Uterus (tissue), 4 donors: ENCODE measurements at places on chromosomes 11 and 22. TPM values are rescaled to one million over a fixed set of nuclear protein-coding genes. Genes with fewer than 3 reads are reported as not detected.

The FXYD2 gene
- total RNA-seq: 7.9 TPM

The APOA5 gene
- not detected for total RNA-seq

The OLFML1 gene
- total RNA-seq: 19.0 TPM

The NPAT gene
- 15.4 TPM for total RNA-seq

DNA sequence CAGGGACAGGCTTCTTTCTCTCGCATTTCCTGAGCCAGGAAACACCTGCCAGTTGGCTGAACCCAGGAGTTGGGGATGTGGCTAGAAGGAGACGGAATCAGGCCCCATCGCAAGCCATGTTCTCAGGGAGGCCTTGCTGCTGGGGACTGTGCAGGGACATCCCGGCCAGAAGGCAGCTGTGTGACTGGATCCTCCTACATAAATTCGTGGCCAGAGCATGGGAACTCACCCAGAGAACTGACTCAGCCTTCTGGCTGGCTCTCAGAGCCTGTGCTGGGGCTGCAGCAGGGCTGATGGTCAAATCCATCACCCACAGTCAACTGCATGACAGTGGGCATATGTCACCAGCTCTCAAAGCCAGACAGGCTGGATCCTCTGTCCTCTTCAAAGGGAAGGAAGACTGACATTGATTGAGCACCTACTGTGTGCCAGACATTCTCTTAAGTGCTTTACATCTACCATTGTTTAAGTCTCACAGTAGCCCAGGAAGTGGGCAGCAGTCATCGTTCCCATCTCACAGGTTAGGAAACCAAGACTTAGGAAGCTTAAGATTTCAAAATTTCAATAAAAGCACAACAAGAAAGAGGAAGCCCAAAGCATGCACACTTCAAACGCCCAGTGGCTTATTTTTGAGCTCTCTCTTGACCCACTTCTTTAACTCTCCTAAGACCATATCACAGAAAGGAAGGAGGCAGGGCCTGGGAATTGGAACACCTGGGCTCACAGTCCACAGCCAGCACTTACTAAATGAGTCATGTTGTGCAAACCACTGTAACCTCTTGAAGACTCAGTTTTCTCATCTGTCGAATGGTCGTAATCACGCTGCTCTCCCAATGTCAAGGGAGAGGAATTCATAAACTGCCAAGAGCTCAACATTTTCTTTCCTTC is 30.9 kb upstream of the CACNG2 start:
- no peak for DNase-seq

DNA sequence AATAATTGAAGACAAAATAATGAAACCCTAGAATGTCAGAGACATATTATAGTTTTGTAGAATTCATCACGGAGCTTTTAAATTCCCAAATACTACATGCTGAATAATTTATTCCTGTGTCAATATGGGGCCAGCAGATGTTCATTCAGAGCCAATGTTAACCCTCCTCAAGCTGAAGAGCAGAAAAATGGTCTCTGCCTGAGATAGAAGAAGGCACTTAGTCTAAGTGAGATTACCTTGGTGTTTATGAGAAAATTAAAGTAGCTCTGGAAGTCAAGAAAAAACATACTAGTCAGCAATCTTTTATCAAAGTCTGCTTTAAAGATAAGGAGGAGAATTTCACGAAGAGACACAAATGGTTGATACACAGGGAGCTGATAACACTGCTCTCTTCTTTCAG is 328.2 kb downstream of the TTC28 start:
- DNase-seq: no peak

DNA sequence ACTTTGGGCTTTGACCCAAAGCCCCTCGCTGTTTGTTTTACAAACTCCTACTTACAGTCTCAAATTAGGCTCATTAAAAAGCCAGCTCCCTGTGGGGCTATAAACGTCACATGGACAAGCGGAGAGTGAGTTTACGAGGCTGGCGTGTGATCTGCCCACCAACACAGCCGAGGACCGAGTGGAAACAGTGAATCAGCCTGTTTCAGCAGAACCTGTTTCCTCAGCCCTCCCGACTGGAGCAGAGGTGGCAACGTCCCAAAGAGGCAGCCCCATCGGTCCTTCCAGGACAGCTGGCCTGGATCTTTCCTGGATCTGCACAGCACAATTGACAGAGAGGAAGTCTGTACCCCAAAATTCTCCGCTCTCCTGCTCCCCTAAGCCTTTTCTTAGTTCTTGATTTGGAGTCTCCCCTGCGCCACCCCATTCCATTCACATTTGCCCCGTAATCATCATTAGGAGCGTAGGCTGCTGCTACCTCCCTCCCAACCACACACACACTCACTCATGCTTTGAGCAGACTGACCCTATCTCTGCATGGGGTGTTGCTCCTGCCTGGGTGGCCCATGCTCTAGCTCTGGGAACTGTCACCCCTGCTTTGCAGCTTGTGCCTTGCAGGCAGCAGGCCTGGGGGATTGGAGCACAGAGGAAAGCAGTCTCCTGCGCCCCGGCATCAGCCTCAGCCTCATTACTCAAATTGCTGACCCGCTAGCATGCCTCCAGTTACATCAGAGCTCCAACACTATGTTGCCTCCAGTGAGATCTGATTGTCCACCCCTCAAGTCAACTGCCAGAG is 117.8 kb downstream of the NAT10 start:
- DNase-seq: peak; percentile 85
